ENCODE measurements at places on chromosomes 4 and X.

DNA sequence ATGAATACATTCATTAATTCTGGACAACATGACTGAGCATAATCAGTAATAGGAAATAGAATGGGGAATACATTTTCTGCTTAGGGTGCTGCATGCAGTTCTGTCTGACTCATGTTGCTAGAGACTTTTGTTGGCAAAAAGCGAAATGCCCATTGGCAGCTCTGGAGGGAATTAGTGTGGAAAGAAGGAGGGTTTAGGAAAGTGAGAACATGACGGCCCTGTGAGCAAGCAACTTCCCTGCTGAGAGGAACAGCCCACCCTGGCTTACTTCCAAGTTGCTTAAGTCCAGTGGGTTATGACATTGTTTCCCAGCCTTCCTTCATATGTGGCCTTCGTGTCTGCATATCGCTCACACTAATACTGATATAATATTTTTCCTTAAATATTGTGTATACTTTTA, 13.8 kb downstream of the MAD2L1 start:
- no peak for DNase-seq

- DNase-seq: no peak
Observed at GRCh38 chr4:65071564-65071963, 598.7 kb downstream of the EPHA5 start.

- DNase-seq: peak; percentile 34
Observed at GRCh38 chrX:150482537-150483206, 85.7 kb upstream of the MTM1 start.

GRCh38 chrX:150253959-150254620, 109.0 kb upstream of the MAMLD1 start:
- no peak for DNase-seq

GRCh38 chr4:184074677-184075388, 142.8 kb downstream of the ENPP6 start:
- no peak for DNase-seq

GRCh38 chr4:172698256-172698655, 470.4 kb upstream of the GALNT7 start:
- no peak for DNase-seq

DNA sequence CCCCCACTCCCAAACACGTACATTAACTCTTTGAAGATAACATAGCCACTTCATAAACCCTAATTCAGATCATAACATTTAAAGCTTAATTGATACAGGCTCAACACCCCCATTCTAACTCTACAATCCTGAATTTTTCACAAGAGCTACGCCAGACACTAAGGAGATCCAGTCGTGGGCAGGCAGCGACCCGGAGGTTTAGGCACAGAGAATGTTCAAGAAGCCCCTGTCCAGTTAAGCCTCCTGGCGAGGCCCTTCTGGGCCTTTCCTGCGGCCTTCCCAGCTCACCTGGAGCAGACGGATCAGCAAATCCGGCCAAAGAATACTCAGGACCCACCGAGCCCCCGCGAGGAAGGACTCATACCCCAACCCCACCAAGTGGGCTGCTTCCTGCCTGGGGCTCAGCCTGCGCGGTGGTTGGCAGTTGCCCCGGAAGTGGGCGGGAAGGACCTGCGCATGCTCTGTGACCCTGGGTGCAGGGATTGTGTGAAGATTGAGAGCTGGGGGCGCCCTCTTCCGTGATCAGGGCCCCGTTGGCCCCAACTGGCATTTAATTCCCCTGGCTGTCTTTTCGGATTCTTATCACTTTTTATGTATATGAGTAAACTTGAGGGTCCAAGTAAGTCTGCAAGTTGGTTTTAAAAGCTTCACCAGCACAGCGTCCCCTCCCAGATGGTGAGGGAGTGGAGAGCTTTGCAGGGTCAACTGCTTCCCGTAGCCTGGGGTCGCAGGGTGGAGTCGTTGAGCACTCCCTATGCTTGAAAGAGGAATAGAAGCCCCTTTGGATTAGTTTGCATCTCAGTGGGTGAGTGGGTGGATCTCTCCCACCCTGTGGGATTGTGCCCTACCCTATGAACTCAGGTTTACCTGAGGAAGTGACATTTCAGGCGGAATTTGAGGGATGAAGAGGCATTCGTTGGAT, at the start of gene TRIM61:
TRIM61 (minus strand) TSS at position 415 of the 922 bp plus-strand sequence. CDS start 7,655 bp downstream, outside the sequence.
- peak; percentile 44 for DNase-seq

- DNase-seq: no peak
Observed at GRCh38 chrX:30881797-30882196, 7.3 kb downstream of the TAB3 start.

DNA sequence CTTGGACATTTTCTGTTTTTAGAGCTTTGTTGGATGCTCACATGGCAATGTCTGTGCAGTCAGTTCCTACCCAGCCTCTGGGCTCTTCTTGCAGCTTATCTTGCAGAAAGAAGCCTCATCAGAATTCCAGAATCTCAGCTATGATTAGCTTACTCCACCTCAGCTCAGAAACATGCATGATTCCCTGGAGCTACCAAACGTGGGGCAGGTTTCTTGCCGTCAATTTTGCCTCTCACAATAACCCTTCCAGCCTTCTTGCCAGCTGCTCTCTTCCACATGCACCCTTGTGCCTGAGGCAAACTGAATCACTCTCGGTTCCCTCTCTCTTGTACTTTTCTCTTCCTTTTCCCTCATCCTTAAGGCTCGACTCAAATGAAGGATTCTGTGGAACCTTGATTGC, 141.4 kb downstream of the PTTG2 start:
- DNase-seq: no peak

DNA sequence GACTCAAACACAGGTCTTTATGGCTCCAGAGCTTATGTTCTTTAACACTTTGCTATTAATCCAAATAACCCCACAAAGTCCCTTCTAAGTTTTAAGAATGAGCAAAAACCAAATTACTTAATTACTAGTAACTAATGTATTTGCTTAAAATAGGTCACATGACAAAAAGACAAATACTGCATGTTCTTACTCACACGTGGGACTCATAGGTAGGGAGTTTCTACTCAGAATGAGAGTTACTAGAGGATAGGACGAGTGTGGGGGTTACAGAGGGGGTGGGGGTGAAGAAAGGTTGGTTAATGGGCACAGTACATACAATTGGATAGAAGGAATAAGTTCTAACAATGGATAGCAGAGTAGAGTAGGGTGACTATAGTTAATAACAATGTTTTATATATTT, 5.8 kb downstream of the RPS6KA3 start:
- no peak for DNase-seq

GRCh38 chr4:41429280-41429669, 108.7 kb upstream of the LIMCH1 start:
- no peak for DNase-seq

DNA sequence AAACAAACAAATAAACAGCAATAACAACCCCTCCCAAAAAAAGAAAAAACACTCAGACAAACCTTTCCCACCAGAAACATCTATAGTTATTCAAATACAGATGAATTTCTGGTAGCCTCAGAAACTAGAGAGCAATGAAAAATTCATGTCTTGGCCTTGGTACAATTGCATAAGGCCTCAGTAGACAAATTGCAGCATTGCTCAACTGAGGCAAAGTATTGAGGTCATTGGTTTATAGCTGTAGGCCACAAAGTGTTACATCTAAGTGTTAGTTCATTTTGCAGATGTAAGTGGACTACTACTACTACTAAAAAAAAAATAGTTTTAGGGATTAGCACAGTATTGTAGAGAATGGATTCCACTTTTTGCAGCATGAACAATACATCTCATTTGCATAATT, 2268.3 kb downstream of the ARAP2 start:
- DNase-seq: no peak

GRCh38 chr4:126859314-126859713, 773.4 kb upstream of the INTU start:
- DNase-seq: no peak

DNA sequence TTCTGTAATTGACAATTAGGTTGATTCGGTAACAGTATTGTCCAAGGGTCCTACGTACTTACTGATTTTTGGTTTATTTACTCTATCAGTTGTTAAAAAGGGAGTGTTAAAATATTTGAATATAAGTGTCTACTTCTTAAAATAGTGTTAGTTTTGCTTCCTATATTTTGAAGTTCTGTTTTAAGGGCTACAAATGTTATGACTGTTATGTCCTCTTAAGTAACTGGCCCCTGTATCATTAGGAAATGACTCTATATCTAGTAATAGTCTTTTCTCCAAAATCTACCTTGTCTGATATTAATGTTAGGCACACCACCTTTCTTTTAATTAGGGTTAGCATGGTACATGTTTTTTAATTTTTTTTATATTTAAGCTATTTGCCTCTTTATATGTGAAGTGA, 30.1 kb downstream of the ANKRD50 start:
- no peak for DNase-seq

DNA sequence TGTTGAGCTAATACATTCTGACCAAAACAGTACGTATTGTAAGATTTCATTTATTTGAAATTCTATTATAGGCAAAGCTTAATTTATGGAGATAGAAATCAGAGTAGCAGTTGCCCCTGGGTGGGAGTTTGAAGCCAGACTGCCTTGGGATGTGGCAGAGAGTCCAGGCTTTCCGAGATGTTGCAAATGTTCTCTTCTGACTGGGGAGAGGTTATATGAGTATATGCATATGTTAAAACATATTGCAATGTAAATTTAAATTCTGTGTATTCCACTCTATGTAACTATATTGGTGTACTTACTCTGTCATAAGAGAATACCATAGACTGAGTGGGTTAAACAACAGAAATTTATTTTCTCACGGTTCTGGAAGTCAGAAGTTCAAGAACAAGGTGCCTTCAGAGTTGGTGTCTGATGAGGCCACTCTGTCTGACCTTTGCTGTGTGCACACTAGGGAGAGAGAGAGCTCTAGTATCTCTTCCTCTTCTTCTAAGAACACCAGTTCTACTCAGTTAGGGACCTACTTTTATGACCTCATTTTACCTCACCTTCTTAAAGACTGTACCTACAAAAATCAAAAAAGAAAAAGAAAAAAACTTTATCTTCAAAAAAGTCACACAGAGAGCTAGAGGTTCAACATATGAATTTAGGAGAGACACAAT, 299.3 kb upstream of the HS3ST1 start:
- DNase-seq: no peak

DNA sequence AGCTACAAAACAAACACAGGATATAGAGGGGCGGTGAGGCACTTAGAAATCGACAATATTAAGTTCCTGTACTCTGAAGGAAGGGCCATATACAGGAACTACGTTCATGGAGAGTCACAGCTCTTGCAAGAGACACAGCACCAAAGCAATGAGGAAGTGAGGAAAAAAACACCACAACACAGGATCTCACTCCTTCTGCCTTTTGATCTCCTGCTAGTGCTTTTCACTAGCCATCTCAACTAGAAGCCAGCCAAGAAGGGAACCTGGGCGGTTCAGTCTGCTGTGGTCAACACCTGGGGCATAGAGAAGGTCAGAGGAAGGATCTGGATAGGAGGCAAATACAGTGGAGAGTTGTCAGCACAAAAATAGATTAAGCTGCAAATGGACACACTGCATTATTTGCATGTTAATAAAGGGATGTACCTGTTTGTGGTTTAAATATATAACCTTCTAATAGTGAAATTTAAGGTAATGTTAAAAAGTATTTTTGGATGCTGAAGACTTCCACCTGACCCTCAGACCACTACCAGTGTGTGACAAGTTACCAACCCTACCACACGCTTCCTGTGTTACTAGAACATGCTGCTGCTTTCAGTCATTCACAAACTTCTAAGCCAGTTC, 104.6 kb downstream of the DTHD1 start:
- no peak for DNase-seq

GRCh38 chrX:42070866-42071265, 147.5 kb upstream of the CASK start:
- no peak for DNase-seq

DNA sequence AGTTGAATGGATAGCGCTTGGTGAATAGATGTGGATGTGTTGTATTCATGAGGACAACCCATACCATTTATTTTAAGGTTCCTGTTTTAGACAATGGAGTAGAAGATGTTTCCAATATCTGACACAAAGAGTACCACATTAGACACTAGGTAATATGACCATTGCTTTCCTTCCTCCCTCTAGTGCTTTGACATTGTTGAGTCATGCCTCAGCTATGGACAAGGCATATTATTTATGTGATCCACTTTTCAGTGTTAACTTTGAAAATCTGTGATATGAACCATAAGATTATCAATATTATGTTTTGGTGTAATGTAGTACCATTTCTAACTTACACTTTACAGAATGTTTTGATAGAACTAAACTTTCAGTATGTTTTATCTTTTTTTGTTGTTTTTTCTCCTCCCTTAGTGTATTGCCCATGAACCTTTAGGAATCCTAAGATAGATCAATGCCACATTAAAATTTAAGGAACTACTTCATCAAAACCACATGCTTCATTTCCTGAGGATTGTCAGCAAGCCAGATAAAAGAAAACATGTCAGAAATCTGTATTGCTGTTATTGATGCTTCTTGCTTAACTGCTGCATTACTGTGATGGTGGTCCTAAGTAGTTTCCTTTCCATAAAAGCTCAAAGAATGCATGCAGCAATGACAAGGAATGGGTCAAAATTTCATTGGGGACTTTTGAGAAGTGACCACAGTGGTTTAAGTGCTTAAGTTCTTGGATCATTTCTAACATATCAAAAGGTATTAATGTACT, 105.0 kb downstream of the PCDH7 start:
- DNase-seq: no peak

- no peak for DNase-seq
Observed at GRCh38 chr4:158538911-158539310, 17.2 kb downstream of the RXFP1 start.

DNA sequence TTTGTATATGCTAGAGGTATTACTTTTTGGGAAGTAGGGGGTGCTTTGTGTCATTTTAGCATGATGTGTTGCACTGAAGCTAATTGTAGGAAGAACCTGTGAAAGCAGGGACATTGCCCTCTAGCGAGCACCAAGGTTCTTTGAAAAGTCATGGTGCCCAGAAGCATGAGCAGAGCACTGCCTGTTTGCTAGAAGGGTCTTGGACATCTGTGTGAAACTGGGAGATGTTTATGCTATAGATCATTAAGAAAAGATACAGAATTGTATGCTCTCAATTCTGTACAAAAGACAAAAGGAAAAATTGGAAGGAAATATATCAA, 14.7 kb downstream of the GRPR start:
- DNase-seq: no peak

- no peak for DNase-seq
Observed at GRCh38 chr4:6153874-6154273, 46.5 kb downstream of the JAKMIP1 start.

DNA sequence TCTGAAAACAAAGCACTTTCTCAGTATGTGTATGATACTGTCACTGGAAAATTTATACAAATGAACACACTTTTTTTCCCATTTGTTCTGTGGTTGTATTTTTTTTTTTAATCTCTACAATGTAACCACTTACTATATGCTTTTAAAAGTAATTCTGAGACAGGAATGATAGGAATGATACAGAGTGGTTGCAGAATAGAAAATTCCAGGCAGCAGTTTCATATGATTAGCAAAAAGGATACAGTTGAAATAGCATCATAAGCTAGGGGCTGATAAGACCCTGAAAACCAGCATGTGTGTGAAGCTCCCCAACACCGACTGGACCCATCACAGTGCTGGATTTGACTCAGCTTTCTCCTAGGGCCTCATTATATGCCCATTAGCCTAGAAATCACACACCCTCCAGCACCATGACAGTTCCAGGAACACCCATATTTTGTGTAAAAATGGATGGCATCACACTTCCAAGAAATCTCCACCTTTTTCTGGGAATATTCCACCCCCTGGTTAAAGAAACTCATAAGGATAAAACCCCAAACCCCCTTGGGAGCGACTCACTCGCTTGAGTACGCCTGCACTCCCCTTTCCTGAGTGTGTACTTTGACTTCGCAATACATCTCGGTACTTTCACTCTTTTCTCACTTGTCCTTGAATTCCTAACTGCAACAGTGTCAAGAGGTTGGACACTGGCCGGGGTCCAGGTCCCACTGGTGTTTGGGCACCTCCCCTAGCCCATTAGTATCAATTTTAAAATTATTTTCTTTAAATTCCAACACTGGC, 77.4 kb upstream of the AGA start:
- no peak for DNase-seq

- DNase-seq: no peak
Observed at GRCh38 chr4:80099671-80100070, 26.6 kb upstream of the ANTXR2 start.

Measured in activated T-cell treated with anti-CD3 and anti-CD28 coated beads for 48 hours (primary cell).